ENCODE measurements at places on chromosomes 1 and 21.

GRCh38 chr1:183106166-183106565 lies 79.9 kb upstream of the LAMC2 start:
- DNase-seq: no peak

DNA sequence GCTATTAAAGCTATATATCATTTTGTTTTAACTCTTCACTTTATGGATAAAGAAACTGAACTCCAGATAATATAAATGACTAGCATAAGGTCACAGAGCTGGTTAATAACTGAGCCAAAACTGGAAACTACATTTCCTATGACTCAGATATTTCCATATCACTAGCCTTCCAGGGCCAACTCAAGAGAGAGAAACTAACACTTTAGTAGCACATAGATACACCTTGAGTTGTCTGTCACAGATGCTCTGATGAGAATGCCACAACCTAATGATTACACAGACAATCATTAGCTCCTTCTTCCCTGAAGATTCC lies 40.7 kb downstream of the NME7 start:
- no peak for DNase-seq

DNA sequence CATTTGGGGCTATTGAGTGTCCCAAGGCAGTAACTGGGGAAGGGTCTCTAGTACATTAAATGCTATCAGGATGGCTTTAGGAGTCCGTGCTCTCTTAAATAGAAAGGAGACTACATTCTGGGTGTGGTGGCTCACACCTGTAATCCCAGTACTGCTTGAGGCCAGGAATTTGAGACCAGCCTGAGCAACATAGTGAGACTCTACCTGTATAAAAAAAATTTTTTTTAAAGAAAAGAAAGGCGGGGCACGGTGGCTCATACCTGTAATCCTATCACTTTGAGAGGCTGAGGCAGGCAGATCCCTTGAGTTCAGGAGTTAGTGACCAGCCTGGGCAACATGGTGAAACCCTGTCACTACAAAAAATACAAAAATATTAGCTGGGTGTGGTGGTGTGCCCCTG lies 21.5 kb downstream of the OSBPL9 start:
- no peak for DNase-seq

DNA sequence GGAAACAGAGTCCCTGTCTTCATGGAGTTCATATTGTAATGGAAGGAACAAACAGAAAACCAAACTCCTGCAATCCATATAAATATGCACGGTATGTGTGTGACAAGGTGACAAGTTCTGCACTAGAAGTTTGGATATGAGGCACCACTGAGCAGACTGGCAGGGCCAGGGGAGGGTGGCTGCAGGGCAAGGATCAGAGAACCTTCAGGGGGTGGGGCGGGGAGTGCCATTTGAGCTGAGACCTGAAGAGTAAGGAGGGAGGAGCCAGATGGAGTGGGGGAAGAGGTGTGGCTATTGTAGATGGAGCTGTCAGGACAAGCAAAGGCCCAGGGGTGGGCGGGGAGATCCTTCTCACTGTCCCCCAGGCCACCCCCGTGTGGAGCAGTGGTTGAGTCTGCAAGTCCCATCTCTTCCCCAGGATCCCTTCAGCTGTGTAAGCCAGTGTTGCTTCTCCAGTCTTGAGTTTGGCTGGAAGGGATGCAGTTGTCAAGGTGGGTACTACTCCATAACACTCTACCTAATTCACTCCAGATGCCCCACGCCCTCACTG lies 76.4 kb downstream of the ATP5PO start:
- no peak for DNase-seq

DNA sequence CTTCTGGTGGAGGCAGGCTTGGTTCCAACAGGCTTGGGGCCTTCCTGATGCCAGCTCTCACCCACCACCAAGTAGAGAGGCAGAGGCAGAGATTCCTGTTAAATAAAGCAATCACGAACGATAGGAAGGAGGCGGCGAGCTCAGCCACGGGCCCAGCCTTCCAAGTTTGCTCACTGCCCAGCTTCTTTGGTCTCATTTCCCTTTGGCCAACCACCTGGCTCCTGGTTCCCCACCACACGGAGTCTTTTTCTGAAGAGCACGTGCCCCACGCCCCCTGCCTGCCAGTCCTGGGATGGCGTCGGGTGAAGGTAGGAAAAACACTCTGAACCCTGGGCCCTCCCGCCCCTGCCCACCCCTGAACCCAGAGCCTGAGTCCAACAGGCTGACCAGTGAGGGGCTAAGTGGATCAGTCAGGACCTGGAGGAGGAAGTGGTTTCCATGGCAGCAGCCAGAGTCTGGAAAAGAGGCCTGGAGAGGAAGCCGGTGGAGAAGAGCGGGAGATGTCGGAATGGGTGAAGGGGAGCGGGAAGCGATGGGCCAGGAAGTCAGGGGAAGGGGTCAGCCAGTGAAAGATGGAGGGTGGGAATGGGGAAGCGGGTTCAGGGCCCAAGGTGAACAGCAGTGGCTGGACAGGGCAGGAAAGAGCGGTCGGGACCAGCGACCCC lies 158.2 kb upstream of the KLHDC7A start:
- DNase-seq: no peak

DNA sequence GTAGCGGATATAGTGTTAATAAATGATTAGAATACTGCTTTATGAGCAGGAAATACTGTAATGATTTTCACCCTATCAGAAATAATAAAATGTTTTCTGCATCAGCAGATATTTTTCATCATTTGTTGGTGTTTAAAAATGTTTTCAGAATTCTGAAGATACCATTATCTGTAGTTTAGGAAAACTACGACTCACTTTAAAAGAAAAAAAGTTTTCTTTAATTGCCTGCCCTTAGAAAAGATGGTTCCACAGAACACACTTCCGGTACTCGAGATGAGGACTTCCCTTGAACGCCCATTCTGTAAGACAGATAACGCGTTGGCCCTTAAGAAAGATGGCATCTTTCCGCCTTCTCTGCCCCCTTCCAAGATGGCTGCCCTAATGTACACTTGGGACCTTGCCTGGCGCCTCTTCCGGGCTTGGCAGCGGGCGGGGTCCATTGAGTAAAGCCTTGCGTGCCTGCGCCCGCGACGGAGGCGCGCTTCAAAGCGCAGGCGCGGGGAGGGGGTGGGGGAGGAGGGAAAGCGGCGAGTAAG lies at the start of gene SZRD1:
Gene SZRD1, plus strand, starts transcription at position 521 of the 536 bp plus-strand sequence. CDS start 16 bp downstream, outside the sequence.
- DNase-seq: peak; percentile 89

GRCh38 chr1:114695430-114696058 lies at the start of gene AMPD1:
Gene AMPD1 (minus strand): TSS chr1:114695546. CDS start chr1:114695471, 75 bp downstream.
- no peak for DNase-seq

DNA sequence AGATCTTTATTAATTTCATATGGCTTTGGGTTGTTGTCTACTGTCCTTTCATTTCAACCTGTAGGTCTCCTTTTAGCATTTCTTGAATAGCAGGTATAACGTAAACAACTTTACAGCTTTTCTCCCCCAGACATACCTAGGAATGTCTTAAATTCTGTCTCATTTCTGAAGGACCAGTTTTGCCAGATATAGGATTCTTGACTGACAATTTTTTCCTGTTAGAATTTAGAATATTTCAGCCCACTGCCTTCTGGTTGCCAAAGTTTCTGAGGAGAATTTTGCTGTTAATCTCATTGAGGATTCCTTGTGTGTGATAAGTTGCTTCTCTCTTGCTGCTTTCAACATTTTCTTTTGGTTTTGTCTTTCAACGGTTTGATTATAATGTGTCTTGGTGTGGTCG lies 60.1 kb downstream of the CCDC30 start:
- DNase-seq: no peak

- no peak for DNase-seq
Observed at GRCh38 chr1:167722870-167723251, 1.1 kb downstream of the MPZL1 start.

DNA sequence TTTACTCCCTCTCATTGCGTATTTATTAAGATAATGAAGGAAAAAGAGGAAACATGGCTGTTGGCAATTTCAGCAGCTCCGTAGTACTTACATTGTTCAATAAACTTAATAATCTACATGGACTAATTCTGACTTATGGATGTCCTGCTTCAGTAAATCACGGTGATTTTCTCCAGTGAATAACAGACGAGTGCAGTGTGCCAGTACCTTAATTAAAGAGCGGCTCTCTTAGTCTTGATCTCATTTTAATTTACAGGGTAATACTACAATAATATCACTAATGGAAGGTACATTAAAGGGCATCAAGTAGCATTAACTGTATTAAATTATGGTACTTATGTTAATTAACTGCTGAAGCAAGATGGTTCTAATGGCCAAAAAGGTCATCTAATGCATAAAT lies 187.2 kb downstream of the NTNG1 start:
- DNase-seq: no peak

DNA sequence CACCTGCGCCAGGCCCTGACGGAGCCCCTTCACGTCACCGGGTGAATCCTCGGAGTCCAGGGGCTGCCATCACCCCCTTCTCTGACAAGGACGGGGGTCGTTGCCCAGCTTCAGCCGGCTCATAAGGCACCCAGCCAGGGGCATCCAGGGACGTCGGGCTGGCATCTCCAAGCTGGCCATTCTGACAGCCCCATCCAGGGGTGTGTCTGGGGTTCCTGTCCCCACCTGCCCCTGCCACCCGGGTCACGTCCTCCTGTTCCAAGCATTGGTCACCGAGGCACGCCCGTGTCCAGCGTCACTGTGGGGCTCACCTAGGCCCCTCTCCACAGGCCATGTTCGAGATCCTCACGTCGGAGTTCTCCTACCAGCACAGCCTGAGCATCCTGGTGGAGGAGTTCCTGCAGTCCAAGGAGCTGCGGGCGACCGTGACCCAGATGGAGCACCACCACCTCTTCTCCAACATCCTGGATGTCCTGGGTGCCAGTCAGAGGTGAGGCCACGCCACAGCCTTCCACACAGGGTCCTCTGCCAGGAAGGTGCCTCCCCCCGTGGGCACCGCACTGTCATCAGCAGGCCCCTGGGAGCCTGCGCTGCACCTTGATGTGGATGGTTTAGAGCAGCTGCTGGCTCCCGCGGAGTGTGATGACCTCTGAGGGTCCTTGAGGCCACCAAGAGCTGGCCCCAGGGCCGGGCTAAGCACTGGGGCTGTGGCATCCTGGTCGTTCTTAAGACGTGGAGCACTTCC lies 14.8 kb downstream of the ARHGEF16 start:
- DNase-seq: no peak

- DNase-seq: no peak
Observed at GRCh38 chr1:178961331-178961730, 64.4 kb upstream of the FAM20B start.

DNA sequence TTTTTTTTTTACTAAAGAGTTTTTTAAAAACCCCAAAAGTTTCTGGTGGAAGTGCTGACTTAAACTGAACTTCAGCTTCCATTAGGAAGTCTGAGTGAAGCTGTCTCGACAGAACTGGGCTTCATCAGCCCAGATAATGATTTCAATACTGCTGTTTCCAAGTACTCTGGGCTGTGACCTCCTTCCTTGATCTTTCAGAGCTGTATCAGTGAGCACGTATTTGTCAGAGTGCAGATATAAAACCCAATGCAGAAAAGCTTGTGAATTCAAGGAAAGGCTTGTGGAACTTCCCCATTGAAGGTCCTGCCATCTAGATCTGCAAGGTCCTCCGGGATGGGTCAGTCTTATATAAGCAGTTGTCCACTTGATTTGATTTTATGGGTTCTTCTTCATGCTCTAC lies 50.1 kb upstream of the RGS21 start:
- DNase-seq: no peak

DNA sequence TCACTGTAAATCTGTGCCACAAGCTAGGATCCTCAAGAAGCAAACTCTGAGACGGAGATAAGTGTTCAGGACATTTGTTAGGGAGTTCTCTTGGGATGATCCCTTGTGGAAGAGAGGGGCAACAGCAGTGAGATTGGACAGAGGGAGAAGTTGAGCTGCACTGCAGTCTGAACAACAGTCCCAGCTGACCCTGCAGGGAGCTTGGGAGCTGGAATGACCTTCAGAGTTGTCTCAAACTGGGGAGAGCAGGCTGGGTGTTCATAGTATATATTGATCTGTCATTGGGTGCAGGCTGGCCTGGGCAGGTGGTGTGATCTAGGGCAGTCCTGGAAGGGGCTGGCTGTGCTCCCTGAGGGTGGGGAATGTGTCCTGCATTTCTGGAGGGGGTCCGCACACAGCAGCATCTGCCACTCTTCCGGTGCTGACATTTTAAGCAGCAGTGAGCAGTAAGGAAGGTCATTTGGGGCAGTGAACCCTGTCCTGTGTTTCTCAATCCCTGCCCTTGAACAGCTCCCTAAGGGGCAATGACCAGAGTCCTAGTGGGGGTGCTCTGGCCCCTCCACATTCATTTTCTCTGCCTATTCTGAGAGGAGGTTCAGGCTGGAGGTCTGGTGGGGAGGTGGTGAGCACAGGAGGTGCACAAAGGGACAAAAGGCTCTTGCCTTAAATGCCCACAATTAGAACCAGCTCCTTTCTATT lies 90.2 kb upstream of the PPM1J start:
- DNase-seq: no peak

- DNase-seq: no peak
Observed at GRCh38 chr1:39003281-39003680, 12.2 kb downstream of the AKIRIN1 start.

- no peak for DNase-seq
Observed at GRCh38 chr1:30995990-30996612, 69.4 kb downstream of the PUM1 start.

GRCh38 chr1:11262171-11263049 lies at the start of gene MTOR:
Gene MTOR (minus strand): TSS chr1:11262551. CDS start chr1:11259409, 3,142 bp downstream.
- peak; percentile 92 for DNase-seq

- DNase-seq: no peak
Observed at GRCh38 chr1:67479146-67479891, 49.1 kb upstream of the SERBP1 start.

GRCh38 chr1:212669600-212669999 lies 30.0 kb downstream of the BATF3 start:
- DNase-seq: no peak

- DNase-seq: no peak
Observed at GRCh38 chr1:29804181-29804899, 568.0 kb downstream of the PTPRU start.

DNA sequence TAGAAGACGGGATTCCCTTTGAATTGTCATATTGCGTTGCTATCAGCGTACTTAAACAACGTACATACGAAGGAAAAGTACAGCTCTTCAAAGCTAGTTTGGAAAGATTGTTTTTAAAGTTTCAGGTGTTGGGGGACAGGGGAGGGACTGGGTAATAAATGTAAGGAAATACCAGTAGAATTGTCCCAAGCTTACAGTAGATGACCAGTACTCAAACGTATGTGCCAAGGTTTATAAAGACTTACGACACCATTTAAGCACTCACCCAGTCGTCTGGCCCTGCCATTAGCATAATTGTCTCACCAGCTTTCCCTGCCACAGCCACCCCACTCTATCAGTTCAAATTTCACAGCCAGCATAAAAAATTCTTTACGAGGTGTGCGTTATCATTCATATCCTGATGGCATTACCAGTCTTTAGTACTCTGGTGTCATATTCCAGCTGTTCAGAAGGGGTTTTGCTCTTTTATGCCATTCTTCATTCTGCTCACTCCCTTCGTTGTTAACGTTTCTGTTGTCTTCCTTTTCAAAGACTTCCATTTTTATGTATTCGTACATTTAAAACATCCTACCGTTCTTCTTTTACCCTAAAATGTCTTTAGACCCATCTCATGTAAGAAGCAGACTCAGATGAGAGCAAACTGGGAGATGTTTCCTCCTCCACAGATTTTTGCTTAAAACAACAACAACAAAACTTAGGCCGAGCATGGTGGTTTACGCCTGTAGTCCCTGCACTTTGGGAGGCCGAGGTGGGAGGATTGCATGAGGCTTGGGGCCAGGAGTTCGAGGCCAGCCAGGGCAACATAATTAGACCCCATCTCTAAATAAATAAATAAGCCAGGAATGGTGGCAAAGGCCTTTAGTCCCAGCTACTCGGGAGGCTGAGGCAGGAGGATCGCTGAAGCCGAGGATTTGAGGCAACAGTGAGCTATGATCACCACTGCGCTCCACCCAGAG lies 1.0 kb upstream of the HP1BP3 start:
- DNase-seq: no peak

- DNase-seq: no peak
Observed at GRCh38 chr1:192958871-192959270, 100.3 kb downstream of the UCHL5 start.

- DNase-seq: no peak
Observed at GRCh38 chr1:85816606-85817005, 108.4 kb upstream of the ZNHIT6 start.
